Choroid plexus epithelial cell (primary cell): ENCODE measurements at places on chromosomes 6 and 20.
A peak's percentile ranks its signal among the peaks of the same experiment; 100 is the strongest.

DNA sequence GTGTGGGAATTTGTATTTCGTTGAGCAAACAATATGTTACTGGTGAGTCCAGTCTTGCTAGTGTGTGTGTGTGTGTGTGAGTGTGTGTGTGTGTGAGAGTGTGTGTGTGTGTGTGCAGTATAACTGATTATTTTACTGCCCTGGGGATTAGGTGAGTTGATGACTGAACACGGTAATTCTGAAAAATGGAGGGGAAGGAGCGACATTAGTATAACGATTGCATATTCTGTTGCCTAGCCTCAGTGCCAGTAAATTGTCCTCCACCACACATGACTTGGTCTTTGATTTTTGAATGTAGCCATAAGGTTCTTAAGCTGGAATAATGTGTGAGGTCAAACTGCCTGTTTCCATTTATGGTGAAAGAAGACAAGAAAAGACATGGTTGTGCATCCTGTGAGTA is 121.1 kb downstream of the SLC24A3 start:
- DNase-seq, result no peak

- no peak for DNase-seq
Observed at GRCh38 chr6:84177241-84177640, 50.2 kb downstream of the CEP162 start.

GRCh38 chr20:46694484-46694883 is 5.2 kb upstream of the TP53RK start:
- DNase-seq, result peak; percentile 81

- no peak for DNase-seq
Observed at GRCh38 chr20:55919319-55919718, 86.0 kb downstream of the CBLN4 start.

- DNase-seq, result no peak
Observed at GRCh38 chr6:1729133-1729749, 119.5 kb downstream of the FOXC1 start.

DNA sequence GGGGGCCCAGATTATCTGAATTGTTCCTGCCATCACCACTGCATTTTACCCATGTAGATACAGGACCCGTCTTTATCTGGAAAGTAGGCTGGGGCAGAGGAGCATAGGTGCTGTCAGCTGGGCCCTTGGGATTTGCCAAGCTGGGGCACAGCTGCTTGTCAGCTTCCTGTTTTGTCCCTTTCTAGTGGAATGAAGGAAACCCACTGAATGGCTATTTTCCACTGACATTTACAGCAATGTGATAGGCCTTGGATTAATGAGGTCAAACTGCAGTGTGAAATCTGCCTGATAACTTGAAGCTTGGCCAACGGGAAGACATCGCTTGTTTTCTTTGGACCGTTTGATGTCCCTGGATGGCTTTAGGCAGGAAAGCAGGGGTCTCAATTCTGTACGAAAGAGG is 6.7 kb downstream of the PPP1R16B start:
- no peak for DNase-seq

GRCh38 chr20:8575114-8575513 is 443.0 kb downstream of the PLCB1 start:
- no peak for DNase-seq

DNA sequence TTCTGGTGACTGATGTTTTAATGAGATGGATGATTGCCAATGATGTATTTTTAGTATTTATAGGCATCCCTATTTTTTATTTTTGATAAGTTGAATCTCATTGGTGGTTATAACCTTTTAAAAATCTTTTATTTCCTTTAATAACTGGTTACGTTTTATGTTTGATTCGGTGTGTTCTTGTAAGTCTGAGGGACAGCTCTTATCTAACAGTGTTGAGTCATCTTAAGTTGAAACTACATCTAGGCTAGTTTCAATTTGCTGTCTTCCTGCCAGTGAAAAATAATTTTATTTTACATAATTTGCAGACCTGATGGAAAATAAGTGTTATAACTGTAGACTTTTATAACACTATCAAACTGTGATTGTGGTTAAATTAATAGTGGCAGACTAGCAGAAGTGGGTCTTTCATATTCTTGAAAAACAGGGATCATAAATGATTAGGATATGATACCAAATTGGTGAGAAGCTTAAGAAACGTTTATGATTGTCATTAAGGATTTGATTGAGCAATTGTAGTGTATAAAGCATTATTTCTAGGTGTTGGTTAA is 4.6 kb downstream of the AFDN start:
- peak; percentile 63 for DNase-seq

DNA sequence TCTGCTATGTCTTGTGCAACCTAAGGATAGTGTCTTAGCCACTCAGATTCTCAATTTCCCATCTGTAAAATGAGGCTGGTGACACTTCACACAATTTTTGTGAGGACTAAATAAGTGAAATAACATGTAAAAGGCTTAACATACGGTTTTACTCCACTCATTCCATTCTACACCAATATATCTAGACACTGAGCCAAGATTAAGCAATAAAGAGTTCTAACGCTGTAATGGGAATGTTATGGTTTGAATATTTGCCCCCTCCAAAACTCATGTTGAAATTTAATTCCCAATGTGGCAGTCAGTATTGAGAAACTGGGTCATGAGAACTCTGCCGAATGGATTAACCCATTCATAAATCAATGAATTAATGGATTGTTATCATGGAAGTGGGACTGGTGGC is 301.0 kb downstream of the HACE1 start:
- DNase-seq, result peak; percentile 53

- no peak for DNase-seq
Observed at GRCh38 chr6:148382861-148383260, 40.2 kb downstream of the SASH1 start.

GRCh38 chr6:7542874-7543624 is 1.6 kb downstream of the DSP start:
- peak; percentile 57 for DNase-seq

DNA sequence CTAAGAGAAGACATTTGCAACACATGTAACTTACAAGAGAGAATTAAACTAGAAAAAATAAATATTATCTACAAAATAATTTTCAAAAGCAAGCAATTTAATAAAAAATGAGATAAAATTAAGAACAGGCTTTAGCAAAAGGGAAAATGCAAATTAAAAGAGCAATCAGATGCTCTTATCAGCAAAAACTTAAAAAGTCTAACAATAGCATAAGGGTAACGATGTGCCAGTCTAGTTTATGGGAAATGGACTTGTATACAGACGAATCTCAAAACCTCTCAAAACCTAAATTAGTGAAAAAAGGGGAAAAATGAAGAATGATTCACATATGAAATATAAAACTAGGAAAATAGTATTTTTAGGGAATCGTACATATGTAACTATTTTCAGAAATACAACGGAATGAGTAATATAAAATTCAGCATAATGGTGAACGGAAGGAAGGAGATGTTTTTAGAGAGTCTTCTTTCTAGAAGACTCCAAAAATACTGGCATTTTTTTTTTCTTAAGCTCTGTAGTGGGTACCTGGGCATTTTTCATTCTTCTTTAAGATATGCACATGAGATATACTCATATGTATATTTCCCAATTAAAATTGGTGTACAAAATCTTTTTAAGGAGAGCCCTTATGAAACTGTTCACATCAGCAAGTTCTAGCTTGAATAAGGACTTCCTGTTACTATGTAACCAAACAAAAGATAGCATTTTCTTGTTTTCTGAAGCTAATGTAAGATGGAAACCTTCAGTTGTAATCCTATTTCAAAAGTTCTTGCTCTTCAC is 927 bp upstream of the MANEA start:
- peak; percentile 39 for DNase-seq

GRCh38 chr6:163529605-163530004 is 115.1 kb downstream of the QKI start:
- peak; percentile 85 for DNase-seq

GRCh38 chr6:110999634-111000270 is 17.9 kb downstream of the RPF2 start:
- DNase-seq, result peak; percentile 72

GRCh38 chr6:119189498-119189897 is 111.0 kb upstream of the FAM184A start:
- DNase-seq, result no peak

DNA sequence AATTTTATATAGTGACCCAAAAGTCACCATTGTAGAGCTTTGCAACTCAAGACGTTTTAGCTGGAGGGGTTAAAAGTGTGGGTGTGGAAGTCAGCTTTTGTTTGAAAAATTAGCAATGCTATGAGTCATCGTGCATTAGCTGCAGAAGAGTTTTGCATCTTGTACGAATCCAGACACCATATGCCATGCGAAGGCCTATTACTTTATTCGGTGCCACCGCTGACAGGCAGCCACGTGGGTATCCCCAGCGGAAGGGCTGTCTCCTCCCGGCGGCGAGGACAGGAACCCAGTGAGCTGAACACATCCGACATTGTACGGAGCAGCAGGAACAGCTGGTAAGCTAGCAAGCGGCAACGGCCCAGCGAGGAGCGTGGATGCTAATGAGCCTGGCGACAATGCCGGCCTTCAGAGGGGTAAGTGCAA is 84.4 kb downstream of the INSM1 start:
- DNase-seq, result peak; percentile 59

GRCh38 chr6:31794866-31795615 is 511 bp downstream of the VARS1 start:
- DNase-seq, result peak; percentile 56

GRCh38 chr6:167746390-167746907 is 80.3 kb upstream of the AFDN start:
- no peak for DNase-seq

- no peak for DNase-seq
Observed at GRCh38 chr6:72703093-72703492, 81.2 kb downstream of the KCNQ5 start.

- DNase-seq, result no peak
Observed at GRCh38 chr6:38062066-38062465, 242.5 kb downstream of the ZFAND3 start.

- DNase-seq, result peak; percentile 61
Observed at GRCh38 chr20:57390604-57391438, at the start of gene RBM38. Gene RBM38 (plus strand): TSS chr20:57391396. CDS start chr20:57391582, 186 bp downstream.

GRCh38 chr6:28323813-28324424 is 12.0 kb downstream of the ZSCAN31 start:
- no peak for DNase-seq

DNA sequence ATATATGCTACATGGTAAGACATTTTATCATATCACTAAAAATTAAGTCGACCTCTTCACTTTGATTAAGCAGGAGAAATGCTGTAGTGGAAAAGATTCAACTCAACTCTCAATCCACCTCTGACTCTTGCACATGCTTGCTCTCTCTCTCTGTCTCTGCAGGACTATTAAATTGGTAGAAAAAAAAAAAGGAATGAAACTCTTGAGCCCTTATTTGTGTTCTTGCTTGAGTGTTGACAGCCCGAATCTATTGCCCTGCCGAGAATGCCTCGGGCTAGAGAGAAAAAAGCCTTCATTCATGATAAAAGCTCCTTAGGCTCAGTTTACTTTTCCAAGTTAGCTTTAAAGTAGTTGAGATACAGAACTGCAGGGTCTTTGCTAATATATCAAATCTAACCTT is 722.2 kb downstream of the PRKN start:
- DNase-seq, result no peak

DNA sequence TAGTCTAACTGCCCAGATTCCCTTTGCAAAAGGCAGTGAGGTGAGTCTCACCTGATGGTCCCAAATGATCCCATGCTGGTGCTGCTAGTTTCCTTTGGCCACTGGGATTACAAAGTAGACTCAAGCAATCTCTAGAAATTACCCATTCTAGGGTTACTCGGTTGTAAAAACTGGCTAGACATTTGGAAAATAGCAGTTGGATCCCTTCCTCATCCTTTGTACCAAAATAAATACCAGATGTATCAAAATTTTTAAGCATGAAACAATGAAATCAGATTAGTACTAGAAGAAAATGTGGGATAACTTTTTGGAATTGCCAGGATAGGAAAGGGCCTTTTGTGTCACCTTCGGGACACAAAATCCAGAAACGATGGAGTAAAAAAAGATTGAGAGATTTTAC is 112.9 kb upstream of the TOP1 start:
- DNase-seq, result no peak

DNA sequence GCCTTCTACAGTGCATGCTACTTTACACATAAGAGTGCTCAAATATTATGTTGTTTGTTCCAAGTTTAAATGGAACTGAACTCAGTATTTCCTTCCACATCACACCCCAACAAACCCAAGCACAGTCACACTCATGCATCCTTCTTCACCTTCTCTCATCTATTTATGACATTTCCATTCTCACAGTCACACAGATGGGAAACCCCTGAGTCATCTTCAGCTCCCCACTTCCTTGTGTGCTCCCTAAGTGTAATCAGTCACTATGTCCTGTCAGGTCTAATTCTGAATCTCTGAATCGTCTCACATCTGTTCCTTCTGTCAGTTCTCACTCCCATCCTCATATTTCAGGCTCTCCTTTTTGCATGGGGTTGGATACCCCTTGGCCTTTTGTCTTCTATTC is 96.0 kb downstream of the RIMS1 start:
- no peak for DNase-seq

- no peak for DNase-seq
Observed at GRCh38 chr6:8657522-8657921, 222.2 kb upstream of the SLC35B3 start.

- DNase-seq, result no peak
Observed at GRCh38 chr6:89525786-89526562, 93.0 kb downstream of the ANKRD6 start.

- no peak for DNase-seq
Observed at GRCh38 chr20:20297181-20297580, 70.7 kb upstream of the INSM1 start.

- no peak for DNase-seq
Observed at GRCh38 chr6:168000198-168001028, 2.9 kb downstream of the KIF25 start.

GRCh38 chr6:45209762-45210161 is 118.4 kb upstream of the RUNX2 start:
- no peak for DNase-seq

- no peak for DNase-seq
Observed at GRCh38 chr6:145332011-145332410, 403.3 kb downstream of the EPM2A start.

GRCh38 chr20:23634985-23635767 is 2.6 kb downstream of the CST3 start:
- DNase-seq, result no peak

GRCh38 chr6:35096129-35096862 is 44.8 kb downstream of the TCP11 start:
- DNase-seq, result peak; percentile 70

- DNase-seq, result no peak
Observed at GRCh38 chr6:161367472-161367871, 93.6 kb upstream of the AGPAT4 start.

- no peak for DNase-seq
Observed at GRCh38 chr6:113405326-113406047, 451.7 kb upstream of the MARCKS start.

GRCh38 chr6:30683183-30683979 is 3.1 kb downstream of the PPP1R18 start:
- DNase-seq, result no peak

GRCh38 chr6:36350681-36351571 is 14.2 kb upstream of the BNIP5 start:
- DNase-seq, result peak; percentile 94

DNA sequence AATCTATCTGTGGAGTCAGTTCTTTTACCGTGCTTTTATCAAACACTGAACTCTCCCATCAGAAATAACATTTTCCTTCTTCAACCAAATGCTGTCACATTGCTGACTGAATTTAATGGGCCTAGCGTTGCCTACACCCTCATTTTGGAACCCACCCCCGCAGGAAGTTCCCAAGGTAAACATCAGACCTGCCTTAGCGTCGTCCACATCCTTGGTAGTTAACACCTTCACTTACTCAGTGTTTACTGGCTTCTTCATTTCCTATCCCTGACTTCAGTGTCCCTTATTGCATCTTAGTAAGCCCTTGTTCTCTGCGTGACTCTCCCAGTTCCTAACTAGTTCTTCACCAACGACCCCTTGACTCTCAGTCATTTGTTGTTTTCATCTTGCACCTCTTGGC is 491.4 kb upstream of the SOX4 start:
- no peak for DNase-seq

GRCh38 chr20:50034567-50035180 is 51.9 kb downstream of the SNAI1 start:
- DNase-seq, result no peak
